ENCODE measurements at places on chromosomes 6 and 20.

DNA sequence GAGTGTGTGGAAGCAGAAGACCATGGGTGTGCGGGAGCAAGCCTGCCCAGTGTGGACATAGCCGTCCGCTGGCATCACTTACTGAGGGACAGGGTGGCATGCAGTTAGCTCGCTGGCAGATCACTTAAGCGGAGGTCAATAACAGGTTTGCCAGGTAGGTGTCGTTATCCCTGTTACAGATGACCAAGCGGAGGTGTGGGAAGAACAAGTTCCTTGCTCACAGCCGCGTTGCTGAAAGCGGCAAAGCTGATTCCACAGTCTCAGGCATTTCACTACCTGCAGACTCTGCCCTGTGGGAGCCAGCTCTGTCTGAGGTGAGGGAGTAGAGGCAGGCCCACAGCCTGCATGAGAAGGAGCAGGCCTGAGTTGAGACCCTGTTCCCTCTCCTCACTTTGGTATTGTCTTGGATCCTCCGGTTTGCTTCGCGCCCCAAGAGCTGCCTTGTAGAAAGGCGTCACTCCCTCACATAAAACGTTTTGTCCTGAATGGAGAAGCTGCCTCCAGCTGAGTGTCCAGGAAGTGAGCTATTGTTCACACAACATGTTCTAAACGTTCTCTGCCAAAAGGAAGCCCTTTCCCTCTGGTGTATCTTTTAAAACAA, 96.9 kb downstream of the TCP11 start:
- no peak for DNase-seq

DNA sequence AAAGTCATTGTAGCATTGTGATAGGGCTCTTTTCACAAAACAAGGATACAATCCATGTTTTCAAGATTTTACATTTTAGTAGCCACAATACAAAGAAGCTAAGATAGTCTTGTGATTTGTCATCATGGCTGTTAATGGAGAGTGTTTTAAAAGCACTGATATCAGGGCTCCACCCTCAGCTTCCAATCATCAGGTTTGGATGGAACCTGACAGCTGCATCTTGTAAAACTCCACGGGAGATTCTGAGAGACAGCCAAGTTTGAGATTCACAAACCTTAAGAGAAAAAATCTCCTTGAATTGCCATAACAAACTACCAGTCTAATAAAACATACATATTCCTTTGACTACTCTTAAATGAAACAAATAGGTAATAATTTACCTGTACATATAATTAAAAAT, 280.2 kb downstream of the ESR1 start:
- DNase-seq: no peak

- no peak for DNase-seq
Measured at GRCh38 chr6:7954477-7955200, 44.1 kb upstream of the TXNDC5 start.

- no peak for DNase-seq
Measured at GRCh38 chr20:48150568-48150967, 365.3 kb upstream of the SULF2 start.

- DNase-seq: no peak
Measured at GRCh38 chr20:32285621-32286371, 8.3 kb downstream of the KIF3B start.

DNA sequence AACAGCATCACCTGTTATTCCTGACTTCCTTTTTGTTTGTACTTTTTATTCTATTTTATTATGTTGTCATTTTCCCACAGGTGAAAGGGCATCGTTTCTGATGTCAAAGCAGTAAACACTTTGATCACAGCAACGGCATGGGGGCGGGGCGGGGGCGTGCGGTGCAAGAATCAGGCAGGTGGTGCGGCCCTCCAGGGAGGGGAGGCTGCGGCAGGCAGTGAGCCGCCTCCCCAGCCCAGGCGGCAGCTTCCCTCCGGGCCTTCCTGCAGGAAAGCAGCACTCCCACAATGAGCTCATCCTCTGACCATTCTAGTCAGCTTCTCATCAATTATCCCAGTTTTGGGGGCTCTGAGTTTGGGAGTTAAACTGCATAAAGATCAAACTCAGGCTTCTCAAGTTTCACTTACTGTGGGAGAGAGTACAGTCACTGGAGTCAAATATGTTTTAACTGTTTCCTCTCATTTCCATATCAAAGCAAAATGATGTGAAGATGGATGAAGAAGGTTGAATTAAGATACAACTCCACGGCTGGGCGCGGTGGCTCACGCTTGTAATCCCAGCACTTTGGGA, 608.4 kb upstream of the AGPAT4 start:
- no peak for DNase-seq

GRCh38 chr6:47780510-47781356, 1.1 kb upstream of the OPN5 start:
- peak; percentile 66 for DNase-seq

DNA sequence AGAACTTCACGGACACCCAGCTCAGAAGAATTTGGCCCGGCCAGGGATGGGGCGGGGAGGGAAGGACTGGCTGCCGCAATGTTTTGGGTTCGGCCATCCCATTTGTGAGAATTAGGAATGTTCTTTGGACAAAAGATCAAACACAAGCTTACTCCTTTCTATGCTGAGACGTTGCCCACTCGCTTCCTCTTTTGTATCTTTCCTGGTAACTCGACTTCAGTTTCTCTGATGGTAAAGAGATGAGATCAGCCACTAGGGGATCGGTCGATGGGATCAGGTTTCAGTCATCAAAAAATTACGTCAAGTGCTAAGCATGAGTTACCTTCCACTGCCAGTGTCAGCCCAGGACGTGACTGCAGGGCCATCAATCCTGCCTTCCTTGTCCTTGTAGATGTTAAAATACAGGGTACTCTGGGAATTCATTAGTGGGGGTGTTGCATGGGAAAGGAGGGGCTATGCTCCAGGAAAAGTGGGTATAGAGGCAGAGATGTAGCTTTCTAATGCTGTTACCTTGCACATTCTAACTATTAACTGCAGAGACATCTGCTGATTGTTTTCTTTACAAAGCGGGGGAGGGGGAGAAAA, 190.2 kb downstream of the TSHZ2 start:
- DNase-seq: no peak

- DNase-seq: no peak
Measured at GRCh38 chr6:99745651-99746050, 139.0 kb downstream of the PRDM13 start.

DNA sequence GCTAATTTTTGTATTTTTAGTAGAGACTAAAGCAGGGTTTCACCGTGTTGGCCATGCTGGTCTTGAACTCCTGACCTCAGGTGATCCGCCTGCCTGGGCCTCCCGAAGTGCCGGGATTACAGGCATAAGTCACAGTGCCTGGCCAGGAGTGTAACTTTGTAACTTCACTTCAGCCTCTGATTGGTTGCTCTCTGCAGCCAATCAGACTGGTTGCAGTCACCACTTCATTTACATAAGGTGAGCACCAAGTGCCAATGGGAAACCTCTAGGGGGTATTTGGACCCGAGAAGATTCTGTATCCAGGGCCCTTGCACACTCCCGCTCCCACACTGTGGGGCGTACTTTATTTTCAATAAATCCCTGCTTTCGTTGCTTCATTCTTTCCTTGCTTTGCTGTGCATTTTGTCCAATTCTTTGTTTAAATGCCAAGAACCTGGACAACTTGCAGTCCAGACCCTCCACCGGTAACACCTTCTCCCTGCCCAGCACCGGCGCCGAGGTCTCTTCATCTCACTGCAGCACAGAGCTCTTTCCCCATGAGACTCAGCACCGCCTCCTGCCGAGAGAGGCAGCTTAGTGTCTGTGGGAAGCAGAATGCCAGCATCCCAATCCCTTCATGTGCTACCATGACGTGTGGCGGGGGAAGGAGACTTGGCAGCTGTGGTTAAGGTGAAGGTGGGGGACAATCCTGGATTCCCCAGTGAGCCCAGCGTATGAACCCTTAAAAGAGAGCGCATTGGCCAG, 14.0 kb upstream of the MRGBP start:
- DNase-seq: no peak

GRCh38 chr6:133921249-133921859, 31.7 kb upstream of the TBPL1 start:
- DNase-seq: peak; percentile 55

DNA sequence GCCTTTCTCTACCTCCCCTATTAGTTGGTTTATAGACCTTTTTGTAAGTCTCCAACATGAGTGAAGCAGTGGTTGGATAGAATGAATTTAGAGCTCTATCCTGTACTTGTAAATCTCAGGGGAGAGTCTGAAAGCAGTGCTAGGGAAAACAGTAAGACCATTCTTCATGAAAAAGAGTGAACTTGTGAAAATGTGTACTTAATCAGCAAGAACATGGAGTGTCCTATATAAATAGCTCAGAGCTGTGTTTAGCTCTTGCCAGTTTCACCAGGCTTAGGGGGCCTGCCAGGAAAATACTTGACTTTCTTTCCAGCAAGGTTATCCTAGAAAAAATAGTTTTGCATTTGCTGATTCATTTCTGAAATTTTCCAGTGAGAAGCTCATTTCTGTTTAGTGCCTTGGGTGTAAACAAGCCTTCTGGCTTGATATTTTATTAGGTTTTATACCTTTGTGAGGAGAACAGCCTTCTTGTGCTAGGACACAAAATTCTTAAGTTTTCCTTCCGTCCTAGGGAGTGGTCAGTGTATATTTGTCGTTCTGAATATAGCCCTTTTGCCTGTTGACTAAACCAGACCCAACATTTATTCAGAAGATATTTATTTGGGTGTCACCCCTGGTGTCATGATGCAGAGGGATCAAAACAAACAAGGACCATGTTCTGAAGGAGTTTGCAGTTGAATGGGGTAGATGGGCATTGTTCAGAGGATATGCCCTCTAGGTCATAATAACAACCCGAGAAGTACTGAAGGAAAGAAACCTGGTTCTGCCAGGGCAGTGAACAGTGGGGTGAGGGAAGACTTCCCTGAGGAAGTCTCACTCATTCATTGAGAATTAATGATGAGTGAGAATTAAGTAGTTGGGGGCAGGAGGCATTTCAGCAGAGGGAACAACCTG, 7.6 kb downstream of the ARFGEF2 start:
- no peak for DNase-seq

DNA sequence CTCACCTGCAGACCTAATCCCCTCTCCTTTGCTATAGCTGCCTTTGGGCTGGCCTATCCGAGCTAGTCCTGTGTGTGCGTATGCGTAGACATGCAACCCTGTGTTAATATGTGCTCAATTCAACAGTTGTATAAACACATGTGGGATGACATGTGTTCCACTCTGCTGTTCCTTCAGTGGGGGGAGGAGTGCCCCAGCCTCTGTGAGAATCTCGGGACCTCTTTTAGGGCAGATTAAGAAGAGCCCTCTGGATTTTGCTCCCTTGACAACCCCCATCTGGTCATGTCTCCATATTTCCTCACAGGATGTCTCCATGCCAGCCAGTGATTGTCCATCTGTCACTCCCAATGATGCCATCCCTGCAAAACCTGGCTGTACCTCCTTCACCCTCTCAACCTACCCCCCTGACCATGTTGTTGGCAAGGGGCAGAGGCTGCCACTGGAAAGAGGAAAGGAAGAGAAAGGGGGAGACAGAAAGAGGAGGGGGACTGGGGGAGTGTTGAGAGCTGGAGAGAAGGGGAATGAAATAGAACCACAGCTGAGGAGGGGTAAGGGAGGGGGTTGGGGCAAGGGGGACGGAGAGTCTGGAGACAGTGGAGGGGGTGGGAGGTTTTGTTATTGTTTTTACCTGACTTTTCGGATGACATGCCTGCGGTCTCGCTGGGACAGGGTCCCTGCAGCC, 417 bp downstream of the PRRT1 start:
- peak; percentile 33 for DNase-seq

- DNase-seq: no peak
Measured at GRCh38 chr6:11263291-11263775, 30.9 kb upstream of the NEDD9 start.

DNA sequence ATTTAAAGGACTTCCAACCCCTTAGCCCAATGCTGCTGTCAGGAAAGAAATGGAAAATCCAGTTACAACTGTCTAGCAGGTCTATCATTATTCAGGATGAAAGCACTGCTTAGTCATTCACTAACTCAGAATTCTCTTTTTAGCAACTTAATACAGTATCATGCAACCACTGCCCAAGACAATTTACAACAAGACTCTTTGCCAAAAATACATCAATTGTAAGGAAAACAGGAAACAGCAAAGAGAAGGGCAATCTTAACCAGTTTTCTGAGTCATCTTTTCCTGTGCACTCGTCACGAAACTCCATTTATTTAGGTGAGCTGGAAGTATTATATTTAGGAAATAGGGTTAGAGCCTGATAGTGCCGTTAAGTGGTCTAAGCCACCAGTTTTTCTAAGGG, 1197.7 kb upstream of the CITED2 start:
- no peak for DNase-seq

GRCh38 chr6:41824571-41825569, 37.4 kb downstream of the TOMM6 start:
- no peak for DNase-seq

- no peak for DNase-seq
Measured at GRCh38 chr6:37007340-37008043, 2.0 kb downstream of the FGD2 start.

GRCh38 chr6:74213995-74214394, 518.0 kb downstream of the CD109 start:
- DNase-seq: no peak

Data from naive thymus-derived CD8-positive, alpha-beta T cell (primary cell).